ENCODE measurements at places on chromosomes 7 and 10.

DNA sequence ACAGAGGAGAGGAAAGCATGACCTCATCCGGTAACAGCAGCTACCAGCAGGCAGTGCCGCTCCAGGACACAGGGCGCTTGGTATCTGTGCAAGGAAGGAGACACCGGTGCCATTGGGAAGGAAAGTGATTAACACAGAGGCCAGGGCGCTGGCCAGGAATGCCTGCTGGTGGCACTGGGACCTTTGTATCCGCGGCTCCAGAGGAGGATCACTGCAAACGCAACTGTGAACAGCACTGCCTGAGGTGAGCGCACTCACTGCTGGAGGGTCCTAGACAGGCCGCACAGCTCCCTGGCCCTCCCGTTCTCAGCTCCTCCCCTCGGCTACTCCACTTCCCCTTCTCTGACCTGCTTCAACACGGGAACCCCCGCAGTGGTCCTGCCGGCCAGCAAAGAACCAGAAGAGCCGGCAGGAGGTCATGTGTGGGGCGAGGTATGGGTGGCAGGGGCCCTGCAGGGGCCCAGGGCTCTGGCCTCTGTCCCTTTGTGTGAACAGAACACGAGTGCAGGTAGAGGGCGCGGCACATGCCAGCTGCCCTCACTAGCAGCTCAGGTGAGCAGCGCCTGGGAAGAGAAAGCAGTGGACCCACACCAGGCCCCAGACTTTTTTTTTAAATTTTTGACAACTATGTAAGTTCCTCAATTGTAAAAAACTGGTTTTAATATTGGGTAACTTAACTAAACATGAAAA lies 107.6 kb downstream of the VIPR2 start:
- no peak for DNase-seq

- peak; percentile 43 for DNase-seq
Observed at GRCh38 chr10:91410638-91411371, 661 bp downstream of the HECTD2 start.

- no peak for DNase-seq
Observed at GRCh38 chr10:34121781-34122622, 693.1 kb downstream of the PARD3 start.

GRCh38 chr7:147053746-147054145 lies 937.1 kb downstream of the CNTNAP2 start:
- no peak for DNase-seq

DNA sequence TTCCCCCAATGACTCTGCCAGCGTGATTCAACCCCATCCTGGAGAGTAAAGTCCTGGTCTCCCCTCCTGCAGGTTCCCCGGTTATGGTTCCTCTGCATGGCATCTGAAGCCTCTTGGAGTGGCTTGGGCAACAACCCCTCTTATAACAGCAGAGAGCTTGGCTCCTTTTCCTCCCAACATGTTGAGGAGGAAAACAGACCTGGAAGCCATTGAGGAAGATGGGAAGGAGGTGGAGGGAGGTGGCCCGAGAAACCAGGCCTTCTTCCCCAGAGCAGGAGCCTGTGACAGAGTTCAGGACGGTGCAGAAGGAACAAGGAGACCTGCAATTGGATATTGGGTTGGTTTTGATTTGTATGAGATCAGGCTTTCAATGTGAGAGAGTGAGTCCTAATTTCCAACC lies 184.0 kb upstream of the ADCY1 start:
- DNase-seq = no peak

- peak; percentile 53 for DNase-seq
Observed at GRCh38 chr7:75033064-75033463, 40.5 kb downstream of the RCC1L start.

Measured in HEK293T (cell line).